ENCODE measurements at places on chromosomes 6 and 20.

GRCh38 chr6:41723530-41724227, 11.7 kb downstream of the TFEB start:
- DNase-seq = peak; percentile 61

DNA sequence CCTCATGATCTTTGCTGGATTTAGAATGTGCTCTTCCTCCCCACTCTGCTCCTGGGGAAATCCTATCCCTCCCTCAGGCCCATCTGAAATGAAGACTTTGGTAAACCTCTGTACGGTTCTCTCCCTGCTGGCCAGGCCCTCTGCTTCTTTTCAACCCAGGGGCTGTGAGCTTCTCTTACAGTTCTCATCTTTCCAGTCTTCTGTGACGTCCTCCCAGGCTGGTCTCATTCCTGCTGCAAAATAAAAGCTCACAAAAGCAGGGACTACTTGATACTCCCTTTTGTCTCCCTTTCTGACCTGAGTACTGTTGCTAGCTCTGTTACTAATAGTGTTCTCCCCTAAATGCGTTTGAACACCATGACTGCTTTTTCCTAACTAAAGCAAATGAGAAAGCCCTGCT, 46.3 kb downstream of the UNC5CL start:
- DNase-seq = no peak

- DNase-seq = no peak
These were observed 15.7 kb upstream of the HLA-C start for GRCh38 chr6:31287619-31288018.

DNA sequence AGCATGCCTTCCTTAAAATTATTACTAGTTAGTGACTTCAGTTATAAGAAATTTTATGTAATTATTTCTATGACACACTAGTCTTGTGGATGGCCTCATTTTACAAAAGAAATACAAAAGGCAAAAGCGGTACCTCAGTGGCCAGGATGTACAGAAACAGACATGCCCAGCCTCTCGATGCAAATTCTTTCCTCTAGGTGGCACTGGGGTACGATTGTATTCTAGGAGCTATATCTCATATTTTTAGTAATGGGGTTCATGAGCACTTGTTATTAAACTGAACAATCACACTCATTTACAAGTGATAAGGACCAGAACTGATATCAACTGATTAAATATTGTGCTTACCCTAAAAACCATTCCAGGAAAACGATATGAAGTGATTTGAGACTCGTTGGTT, 59.8 kb downstream of the SOD2 start:
- no peak for DNase-seq

- DNase-seq = no peak
These were observed 78.1 kb downstream of the MAP3K7 start for GRCh38 chr6:90508753-90509152.

DNA sequence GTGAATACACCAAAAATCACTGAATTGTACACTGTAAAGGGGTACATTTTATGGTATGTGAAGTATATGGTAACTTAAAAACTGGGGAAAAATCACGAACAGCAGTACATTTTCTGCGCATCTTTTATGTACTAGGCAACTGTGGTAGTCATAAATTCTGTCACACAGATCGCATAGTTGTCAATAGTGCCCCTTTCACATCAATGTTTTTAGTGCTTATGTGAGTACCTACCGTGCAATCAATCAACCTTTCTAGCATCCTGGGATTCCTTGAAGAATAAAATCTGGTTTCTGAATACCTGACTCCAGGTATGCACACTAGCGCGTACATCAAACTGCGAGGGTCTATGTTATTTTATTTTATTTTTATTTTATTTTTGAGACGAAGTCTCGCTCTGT, 637 bp upstream of the RPF2 start:
- no peak for DNase-seq

DNA sequence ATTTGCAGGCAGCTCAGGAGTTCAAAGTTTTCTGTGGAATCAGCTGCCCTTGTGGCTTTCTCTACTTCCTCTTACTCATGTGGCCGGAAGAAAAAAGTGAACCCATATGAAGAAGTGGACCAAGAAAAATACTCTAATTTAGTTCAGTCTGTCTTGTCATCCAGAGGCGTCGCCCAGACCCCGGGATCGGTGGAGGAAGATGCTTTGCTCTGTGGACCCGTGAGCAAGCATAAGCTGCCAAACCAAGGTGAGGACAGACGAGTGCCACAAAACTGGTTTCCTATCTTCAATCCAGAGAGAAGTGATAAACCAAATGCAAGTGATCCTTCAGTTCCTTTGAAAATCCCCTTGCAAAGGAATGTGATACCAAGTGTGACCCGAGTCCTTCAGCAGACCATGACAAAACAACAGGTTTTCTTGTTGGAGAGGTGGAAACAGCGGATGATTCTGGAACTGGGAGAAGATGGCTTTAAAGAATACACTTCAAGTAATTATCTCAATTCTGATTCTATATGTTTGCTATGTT, 1.1 kb downstream of the MGME1 start:
- no peak for DNase-seq

DNA sequence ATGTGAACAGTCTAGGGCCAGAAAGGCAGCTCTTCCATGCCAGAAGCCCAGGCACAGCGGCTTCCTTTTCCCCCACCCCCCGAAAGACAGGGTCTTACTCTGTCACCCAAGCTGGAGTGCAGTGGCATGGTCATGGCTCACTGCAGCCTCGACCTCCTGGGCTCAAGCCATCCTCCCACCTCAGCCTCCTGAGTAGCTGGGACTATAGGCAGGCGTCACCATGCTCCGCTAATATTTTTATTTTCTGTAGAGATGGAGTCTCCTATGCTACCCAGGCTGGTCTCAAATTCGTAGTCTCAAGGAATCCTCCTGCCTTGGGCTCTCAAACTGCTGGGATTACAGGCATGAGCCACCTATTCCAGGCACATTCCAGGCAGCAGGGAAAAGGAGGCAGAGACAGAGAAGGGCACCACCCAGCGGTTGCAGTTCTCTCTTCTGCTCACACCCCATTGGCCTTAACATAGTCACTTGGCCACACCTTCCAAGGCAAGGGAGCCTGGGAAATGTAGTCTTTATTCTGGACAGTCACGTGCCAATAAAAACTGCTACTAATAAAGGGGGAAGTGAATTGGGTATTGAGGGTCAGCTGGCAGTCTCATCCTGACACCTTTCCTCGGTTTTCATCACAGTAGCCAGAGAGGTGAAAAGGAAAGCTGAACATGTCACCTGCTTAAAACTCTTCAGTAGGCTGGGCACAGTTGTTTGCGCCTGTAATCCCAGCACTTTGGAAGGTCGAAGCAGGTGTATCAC, 205.9 kb downstream of the ZMYND8 start:
- DNase-seq = no peak

DNA sequence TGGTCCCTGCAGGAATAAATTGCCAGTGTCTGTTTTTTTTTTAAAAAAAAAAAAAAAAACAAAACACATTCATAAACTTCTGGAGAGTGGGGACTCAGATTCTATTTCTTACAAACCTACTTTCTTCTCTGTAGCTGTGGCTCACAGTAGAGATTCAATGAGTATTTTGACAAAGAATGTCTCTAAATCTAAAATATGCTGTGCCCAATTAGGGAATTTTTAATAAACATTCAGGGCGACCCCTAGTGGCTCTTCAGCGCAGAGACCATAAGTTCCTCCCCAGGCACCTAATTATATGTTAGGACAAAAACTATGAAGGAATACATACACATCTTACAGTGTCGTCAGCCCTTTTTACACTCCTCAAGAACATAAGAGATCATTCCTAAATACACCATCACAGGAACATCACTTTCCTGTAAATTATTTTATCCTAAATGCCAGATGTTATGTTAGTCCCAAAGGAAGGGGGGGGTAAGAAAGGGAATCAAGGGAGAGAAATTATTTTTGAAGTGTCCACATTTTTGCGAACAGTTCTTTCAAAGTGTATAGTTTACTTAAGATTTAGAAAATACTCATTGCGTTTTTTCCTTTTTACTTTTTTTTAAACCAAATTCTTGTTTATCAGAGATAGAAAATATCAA, 21.8 kb upstream of the NAA20 start:
- DNase-seq = no peak

GRCh38 chr6:78966542-78966941, 99.2 kb downstream of the IRAK1BP1 start:
- no peak for DNase-seq

- DNase-seq = no peak
These were observed 82.9 kb upstream of the MPC1 start for GRCh38 chr6:166465671-166466087.
